ENCODE measurements at places on chromosomes 2 and 18.

- DNase-seq = no peak
Measured at GRCh38 chr2:21043744-21044532, at the start of gene APOB. Gene APOB, minus strand, starts transcription at chr2:21044073. Its CDS starts 128 bp downstream, at chr2:21043945.

DNA sequence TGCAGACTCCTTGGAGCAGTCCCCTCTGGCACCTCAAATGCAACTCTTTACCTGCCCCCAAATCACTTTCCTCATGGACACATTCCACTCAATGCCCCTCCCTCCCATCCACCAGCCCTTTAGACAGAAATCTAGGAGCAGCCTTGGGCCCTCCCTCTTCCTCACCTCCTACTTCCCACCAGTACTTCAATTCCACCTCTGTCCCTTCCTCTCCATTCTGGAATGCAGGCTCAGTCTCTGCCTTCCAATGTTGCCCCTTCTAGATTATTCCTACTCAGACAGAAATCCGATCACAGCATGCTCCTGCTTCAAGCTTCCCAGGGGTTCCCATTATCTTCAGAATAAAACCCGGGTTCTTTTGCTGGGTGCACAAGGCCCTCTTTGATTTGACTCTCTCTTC, 62.1 kb downstream of the MTHFD2 start:
- DNase-seq = no peak

- no peak for DNase-seq
Measured at GRCh38 chr2:202408546-202409140, 32.5 kb downstream of the BMPR2 start.

DNA sequence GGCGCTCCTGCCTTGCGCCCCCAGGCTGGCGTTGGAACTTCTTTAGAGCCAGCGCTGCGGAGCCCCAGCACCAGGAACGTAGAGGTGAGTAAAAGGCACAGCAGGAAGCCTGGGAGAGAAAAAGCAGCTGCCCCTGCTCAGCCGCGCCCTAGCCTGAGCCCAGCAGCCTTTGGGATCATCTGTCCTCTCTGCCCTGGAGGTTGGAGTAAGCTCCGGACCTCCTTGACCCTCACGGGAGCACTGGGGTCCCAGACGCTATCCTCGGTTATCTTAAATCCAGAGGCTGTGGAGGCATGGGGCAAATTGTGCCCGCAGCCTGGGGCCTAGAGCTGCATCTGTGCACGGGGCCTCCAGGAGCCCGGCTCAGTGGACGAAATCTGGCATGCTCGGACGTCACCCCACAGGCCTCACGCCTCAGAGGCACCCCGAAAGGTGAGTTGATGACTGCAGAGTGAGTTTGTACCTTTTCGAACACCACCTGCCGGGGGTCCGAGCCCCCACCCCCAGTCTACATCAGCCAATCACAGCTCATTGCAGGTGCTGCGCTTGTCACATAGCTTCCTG, 1.6 kb upstream of the SLC66A2 start:
- no peak for DNase-seq

All from MG63 (cell line).